Activated CD4-positive, CD25-positive, alpha-beta regulatory T cell (primary cell): ENCODE measurements at places on chromosomes 7 and 10.

- DNase-seq: peak; percentile 51
Observed at GRCh38 chr10:130109796-130110245, 809 bp downstream of the C10orf143 start.

- DNase-seq: no peak
Observed at GRCh38 chr7:134891262-134891695, 95.0 kb upstream of the AGBL3 start.

- DNase-seq: peak; percentile 36
Observed at GRCh38 chr7:148698007-148698396, 701 bp upstream of the CUL1 start.

GRCh38 chr10:119090026-119090795 is 9.6 kb upstream of the EIF3A start:
- DNase-seq: no peak

DNA sequence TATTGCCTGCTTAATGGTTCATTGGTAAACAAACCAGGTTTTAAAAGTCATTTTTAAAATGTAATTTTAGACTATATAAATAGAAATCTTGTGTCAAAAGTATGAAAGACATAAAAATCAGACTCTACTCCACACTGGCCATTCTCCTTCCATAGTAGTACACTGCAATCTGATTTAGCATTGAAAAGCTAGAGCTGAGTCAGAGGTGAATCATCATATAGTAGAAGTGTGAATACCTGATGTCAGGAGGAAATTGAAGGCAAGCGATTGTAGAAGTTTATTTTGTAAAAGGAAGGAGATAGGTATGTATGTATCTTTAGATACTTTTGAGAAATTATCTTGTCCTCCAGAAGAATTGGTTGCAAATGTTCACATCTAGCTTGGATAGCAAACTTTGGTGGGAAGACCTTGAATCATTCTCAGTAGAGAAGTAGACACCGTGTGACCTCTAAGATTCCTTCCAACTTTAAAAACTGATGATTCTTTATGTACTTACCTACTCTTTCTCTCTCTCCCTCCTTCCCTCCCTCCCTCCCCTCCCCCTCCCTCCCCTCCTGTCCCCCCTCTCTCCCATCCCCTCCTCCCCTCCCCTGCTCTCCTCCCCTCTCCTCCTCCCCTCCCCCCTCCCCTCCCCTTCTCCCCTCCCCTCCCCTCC is 88.1 kb downstream of the BTAF1 start:
- no peak for DNase-seq

DNA sequence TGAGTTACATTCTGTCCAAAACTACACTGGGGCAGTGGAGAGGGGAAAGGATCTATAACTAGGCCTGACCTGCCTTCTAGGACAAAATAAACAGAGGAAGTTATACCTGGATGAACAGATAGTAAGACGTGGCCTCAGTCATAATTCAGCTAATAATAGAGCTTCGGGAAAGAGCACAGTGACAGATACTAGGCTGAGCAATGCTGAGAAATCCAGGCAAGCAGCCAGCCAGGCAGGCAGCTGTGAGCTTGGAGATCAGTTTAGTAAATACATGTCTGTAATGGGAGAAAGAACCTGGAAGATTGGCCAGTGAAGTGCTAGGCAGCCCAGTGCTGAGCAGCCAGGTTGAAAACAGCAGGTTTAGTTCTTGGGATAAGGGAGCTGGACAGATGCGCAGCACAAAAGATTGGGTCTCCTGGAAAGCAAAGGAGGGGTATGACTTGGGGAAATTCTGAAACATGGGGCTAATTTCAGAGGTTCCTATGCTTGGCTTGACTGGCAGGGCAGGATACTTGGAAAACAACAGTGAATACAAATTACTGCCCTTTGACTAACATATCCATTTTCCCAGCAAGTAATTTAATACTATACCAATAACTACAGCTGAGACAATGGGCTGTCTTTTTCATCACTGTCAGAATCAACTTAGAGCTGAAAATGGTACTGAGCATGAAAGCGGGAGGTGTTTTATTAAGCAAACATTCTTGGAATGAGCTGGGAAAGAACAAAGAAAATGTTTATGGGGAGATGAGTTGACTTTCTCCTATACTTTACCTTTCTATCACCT is 140.8 kb downstream of the DGKB start:
- no peak for DNase-seq

DNA sequence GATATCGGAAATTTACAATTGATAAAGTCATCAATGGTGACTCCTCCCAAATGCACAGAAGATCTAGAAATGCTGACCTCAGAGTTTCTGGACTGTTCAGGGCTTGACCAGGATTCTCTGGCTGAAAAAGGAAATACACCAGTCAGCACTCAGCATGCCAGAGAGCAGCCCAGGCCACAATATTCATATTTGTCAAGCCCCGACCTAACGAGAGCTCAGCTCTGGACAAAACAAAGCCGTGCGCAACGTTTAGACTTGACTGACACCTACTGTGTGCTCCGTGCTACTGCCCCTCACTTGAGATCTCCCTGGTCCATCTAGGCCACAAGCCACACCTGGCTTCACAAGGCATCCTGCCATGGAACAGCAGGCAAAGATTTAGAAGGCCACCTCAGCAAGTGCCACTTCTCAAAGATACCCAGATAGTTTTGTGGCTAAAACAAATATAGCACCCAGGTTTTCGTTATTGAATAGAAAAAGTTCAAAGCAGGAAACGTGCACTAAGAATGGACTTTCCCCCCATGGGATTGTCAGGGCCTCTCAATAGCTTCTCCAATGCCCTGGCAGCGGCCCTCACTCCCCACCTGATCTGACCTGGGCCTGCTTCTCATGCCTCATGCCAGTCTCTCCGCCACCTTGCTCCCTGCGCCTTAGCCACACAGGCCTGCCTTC is 218.3 kb downstream of the FAM107B start:
- no peak for DNase-seq

DNA sequence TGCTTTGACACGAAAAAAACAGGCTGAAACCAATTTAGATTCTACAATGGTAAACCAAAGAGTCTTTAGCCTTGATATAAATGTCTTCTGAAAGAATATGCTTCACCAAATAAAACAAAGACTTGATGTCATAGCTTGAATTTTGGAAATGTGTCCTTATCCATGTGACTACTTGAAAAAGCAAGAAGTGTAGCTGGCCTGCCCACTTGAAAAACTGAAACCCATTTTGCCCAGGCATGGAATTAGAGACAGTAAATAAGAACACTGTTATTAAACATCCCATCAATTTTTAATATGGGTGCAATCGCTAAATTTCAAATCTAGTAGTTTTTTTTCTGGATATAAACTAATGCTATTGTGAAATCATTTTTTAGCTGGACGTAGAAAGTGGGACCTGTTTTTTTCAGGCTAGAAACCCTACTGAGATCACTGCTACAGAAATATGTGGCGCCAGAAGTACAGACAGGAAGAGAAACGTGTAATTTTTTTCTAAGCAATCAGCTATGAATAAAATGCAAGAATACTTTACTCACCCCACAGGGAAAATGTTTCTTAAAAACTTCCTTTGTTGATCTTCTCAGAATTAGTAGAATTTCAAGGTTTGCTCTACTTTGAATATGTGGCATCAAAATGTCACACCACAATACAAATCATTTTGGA is 56.7 kb downstream of the PIP4K2A start:
- no peak for DNase-seq

DNA sequence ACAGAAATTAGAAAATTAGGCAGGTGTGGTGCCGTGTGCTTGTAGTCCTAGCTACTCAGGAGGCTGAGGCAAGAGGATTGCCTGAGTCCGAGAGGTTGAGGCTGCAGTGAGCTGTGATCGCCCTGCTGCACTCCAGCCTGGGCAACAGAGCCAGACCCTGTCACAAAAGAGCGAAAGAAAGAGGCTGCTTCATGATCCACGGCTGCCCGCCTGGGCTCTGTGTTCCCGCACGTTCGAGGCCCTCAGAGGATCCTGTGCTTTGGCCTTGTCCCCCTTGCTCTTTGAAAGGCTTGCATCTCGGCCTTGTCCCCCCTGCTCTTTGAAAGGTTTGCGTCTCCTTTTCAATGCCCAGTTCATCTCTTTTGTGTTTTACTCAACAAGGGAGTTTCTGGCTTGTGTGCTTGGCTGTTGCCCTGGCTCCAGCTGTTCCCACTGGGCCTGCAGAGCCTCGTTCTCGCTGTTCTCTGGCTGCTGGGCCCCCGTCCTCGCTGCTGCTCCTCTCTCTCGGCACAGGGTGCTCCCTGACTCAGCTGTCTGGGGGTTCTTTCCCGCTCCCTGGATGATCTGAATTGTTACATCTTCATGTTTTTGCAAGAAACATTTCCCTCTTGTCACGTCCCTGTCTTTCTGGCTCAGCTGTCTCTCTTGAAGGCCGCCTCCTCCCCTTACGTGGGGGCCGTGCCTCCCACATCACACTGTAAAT is 45.1 kb upstream of the INPP5A start:
- no peak for DNase-seq

DNA sequence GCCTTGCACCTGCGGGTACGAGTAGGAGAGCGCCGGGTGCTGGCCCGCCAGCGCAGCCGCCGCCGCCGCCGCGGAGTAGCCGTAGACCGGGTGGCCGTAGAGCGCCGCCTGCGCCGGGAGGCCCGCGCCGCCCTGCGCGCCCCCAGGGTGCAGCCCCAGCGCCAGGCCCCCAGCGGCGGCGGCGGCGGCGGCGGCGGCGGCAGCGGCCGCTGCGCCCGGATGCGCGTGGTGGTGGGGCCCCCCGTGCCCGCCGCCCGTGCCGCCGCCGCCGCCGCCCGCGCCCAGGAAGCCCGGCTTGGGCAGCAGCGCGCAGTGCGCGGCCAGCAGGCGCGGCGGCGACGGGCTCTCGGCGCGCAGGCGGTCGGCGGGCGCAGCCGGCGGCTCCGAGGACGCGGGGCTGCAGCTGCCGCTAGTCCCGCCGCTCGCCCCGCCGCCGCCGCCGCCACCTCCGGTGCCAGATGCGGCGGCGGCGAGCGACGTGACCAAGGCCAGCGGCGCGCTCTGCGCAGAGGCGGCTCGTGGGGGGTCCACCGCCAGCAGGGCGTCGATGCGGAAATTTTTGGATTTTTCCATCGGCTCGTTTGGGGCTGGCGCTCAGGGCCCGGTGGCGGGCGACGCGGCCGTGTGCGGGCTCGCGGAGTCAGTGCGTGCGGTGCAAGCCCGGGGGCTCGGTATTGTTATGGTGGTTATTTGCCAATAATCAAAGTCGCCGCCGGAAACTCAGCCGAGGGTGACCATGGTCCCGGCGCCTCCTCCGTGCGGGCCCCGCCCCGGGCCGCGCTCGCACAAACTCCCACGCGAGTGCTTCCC is 480 bp downstream of the MNX1 start:
- DNase-seq: no peak

DNA sequence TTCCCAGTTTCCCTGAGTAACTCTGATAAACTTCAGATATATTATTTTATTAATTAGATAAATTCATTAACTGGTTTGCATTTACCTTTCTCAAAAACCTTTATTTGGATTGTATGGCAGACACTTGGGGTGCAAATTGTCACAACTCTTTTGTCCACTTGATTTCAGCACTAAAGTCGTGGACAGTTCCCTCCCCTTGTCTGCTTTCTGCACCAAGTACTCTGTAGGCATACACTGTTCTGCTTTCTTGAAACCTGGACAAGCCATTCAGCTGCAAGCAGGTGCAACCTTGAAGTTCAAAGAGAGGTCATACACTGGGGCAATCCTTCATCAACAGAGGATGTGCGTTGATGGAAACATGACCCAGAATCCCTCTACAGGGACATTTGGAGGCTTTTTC is 162.9 kb downstream of the ARL5B start:
- DNase-seq: no peak

DNA sequence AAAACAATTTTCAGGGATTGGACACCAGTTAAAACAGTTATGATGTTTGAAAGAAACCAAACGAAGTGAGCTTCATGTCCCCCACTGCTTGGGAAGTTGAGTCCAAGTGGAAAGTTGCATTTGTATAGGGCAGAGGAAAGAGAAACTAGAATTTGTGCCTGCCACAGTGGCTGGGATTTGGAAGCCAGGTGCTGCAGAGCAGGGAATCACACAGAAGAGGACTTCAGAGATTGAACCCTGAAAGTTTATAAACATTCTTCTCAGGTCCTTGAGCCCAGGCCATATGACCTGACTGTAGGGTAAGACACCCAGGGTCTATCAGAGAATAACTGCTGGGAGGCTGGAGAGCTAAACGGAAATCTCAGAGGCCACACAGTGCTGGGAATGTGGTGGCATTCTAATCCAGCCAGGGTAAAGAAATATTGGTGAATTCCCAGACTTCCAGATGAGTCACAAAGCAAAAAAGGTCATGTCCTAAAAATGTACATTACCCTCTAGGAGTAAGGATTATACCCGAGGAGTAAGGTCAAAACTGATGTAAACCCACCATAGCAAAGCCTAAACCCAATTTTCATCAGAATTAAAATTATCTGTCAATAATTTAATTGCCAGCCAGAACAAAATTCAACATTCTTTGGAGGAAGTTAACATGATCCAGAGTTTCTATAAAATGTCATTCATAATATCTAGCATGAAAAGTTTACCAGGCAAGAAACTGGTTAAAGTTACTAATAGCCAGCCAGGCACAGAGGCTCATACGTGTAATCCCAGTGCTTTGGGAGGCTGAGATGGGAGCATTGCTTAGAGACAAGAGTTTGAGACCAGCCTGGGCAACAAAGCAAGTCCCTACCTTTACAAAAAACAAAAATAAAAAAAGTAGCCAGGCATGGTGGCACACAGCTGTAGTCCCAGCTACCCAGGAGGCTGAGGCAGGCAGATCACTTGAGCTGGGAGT is 31.2 kb downstream of the TOMM7 start:
- DNase-seq: no peak

DNA sequence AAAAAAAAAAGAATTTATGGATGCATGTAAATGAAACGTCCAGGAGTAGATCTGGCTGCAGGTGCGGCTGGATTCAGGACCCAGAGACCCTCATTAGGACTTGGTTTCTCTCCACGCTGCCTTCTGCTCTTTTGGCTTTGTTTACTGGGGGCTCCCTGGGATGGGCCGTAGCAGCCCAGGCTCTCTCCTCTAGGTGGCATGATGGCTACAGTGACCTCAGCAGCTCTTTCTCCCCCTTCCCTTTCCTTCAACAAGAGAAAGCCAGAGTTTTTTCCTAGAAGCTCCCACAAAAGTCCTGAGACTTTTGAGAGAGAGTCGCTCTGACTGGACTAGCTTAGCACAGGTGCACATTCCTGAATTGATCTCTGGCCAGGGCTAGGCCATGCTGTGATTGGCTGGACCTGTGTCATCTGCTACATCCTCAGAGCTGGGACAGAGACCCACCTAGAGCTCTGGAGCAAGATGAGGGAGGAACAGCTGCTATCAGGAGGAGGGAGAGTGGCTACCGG is 67.8 kb upstream of the PDCD4 start:
- DNase-seq: no peak

GRCh38 chr10:122746408-122746807 is 46.8 kb upstream of the C10orf120 start:
- DNase-seq: no peak

DNA sequence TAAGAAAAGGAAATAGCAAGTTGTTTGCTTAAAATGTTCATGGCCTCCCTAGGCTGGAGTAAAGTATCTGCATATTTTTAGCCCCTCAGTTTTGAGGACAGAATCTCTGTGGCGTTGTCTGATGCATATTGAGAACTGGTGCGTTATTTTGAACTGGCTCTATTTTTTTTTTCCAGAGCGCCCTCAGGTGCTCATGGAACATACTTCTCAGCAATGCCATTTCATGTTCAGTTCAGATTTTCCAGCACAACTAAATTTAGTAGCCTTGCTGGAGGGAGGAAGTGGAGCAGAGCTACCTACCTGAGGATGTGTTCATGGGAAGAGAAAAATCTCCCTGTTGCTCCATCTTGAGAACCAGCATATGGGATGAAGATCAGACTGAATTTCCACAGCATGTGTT is 870.5 kb downstream of the LRMDA start:
- no peak for DNase-seq
